RKO (cell line): ENCODE measurements at places on chromosomes 11 and 22.

DNA sequence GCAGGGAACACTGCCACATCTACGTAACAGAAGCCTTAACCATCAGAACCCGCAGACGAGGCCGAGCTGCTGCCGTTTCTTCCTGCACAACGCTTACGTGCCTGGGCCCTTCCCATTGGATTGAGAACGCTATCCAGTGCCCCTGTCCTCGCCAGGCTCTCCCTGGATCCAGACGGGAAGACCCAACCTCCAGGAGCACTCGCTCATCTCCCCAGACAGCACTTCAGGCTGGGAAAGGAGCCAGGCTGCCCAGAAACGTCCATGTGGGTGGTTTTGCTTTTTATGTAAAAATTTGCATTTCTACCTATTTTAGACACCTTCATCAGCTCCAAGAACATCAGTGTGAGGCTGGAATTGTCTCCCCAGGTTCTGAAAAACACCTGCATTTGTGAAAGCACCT lies 7.3 kb upstream of the CRYBB3 start:
- no peak for DNase-seq

DNA sequence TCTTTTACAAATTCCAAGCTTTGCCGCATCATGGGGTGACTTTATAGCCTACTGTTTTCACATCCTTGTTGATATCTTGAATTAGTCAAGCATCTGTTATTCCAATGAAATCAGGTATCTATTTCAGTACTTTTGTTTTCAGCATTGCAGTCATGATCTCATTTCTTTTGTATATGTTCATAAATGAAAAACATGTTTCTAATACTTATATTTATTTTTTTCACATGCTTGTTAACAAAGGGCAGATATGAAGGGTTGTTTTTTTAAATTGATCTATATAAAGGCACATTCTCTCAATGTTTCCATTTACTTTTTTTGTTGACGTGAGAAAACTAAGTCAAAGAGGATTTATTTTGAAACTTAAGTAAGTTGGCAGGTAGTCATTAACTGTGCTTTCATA lies 964.8 kb downstream of the JRKL start:
- no peak for DNase-seq

DNA sequence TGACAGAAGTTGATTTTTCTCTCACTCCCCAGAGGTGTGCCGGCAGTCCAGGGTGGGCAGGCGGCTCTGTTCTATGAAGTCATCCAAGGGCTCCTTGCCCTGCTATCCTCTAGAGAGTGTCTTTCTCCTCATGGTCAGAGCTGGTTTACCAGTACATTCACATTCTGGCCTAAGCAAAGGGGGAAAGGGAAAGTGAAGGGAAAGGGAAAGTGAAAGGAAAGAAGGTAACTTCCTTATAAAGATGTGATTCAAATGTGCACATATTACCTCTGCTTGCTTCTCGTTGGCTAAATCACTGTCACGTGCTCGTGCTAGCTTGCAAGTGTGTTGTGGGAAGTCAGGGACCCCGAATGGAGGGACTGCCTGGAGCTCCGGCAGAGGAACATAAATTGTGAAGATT lies 2.9 kb upstream of the HTATIP2 start:
- DNase-seq, result no peak

DNA sequence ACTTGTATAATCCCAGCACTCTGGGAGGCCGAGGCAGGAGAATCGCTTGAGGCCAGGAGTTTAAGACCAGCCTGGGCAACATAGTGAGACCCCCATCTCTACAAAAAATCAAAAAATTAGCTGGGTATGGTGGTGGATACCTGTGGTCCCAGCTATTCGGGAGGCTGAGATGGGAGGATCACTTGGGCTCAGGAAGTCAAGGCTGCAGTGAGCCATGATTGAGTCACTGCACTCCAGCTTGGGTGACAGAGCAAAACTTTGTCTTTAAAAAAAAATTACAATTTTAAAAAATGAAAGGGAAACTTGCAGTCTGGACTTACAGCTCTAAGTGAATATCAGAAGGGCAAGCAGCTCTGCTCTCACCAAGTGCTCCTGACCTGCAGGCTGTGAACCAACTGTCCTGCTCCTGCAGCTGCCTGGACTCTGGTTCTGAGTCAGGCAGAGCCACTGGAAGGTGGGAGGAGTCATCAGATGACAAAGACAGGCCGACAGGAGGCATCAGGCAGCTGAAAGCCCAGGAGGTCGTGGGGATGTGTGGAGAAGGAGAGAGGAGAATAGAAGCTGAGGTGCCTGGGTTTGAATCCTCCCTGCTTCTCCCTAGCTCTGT lies 9.6 kb downstream of the SMTNL1 start:
- DNase-seq, result peak; percentile 76

- no peak for DNase-seq
These were observed 21.1 kb downstream of the ASCC2 start for GRCh38 chr22:29816980-29817379.

- DNase-seq, result no peak
These were observed 3.5 kb downstream of the PRAME start for GRCh38 chr22:22555596-22555995.

DNA sequence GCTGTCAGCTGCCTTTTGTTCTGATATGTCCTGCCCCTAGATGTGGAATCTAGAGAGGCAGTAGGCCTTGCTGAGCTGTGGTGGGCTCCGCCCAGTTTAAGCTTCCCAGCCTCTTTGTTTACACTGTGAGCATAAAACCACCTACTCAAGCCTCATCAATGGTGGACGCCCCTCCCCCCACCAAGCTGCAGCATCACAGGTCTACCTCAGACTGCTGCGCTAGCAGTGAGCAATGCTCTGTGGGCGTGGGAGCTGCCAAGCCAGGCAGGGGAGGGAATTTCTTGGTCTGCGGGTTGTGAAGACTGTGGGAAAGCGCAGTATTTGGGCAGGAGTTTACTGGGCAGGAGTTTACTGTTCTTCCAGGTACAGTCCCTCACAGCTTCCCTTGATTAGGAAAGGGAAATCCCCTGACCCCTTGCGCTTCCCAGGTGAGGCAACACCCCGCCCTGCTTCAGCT lies 98.5 kb downstream of the SMCO4 start:
- no peak for DNase-seq

DNA sequence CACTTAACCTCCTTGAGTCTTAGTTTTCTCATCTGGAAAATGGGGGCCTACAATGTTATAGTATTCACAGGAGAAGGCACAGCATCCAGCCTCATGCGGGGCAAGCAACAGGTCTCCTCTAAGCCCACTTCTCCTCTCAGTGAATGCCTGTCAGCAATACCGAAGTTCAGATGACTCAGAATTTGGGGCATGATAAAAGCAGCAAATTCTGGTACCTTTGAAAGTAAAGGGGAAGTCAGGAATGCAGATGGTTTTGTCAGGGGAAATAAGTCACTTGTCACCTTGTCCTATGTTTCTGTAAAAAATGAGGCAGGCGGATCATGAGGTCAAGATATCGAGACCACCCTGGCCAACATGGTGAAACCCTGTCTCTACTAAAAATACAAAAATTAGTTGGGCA lies 350.2 kb downstream of the LARGE1 start:
- no peak for DNase-seq

- DNase-seq, result no peak
These were observed 18.1 kb downstream of the SLC37A2 start for GRCh38 chr11:125081098-125081798.

DNA sequence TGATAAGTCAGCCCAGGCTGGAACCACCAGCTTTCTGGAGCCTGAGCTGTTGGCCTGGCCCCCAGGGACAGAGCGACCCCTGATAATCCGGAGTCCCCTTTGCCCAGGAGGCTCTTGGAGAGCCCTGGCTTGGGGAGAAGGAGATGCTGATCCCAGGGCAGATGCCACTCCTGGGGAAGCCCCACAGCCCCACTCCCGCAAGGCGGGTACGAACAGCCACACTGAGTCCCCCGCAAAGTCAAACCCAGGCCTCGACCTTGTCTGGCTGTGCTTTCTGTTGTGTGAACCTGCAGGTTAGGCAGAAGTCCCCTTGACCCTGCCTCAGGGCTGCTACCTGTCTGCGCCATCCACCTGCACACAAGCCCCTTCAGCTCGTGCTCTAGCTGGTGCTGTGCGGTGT lies 108.0 kb downstream of the KCNQ1OT1 start:
- DNase-seq, result no peak

- DNase-seq, result no peak
These were observed 4.0 kb downstream of the MICAL2 start for GRCh38 chr11:12114193-12115033.

GRCh38 chr11:122681735-122682134 lies 26.2 kb downstream of the UBASH3B start:
- no peak for DNase-seq
